ENCODE measurements at places on chromosomes 6 and 20.
A peak's percentile ranks its signal among the peaks of the same experiment; 100 is the strongest.

DNA sequence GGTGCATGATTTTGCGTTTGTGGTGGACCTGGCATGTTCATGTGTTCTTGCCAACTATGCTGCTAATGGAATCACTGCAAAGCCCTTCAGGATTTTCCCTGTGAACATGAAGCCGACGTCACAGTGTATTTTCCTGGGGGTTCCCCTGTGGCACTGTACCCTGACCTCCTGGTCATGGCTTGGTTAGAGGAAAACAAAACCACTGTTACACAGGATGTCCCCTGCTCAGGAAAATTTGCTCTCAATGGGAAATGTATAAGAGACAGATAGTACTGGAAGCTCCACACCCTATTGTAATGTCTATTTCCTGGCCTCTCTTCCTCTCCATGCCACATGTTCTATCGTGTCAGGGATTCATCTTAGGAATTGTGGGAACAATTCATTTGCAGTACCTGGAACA, 19.7 kb downstream of the TSHZ2 start:
- DNase-seq: no peak

DNA sequence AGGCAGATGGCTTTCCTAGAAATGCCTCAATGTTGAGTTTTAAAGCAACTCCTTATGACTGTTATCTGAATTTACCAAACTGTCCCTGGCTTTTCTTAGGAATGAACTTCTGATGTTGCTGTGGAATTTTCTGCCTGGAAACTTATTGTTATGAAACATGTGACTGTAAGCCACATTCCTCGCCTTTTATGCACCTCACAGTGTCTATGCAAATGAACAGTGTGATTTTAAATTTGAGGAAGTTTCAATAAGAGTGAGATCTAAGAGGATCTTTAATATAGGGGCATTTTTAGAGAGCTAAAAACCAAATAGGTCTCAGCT, 2.4 kb upstream of the CCR6 start:
- no peak for DNase-seq

DNA sequence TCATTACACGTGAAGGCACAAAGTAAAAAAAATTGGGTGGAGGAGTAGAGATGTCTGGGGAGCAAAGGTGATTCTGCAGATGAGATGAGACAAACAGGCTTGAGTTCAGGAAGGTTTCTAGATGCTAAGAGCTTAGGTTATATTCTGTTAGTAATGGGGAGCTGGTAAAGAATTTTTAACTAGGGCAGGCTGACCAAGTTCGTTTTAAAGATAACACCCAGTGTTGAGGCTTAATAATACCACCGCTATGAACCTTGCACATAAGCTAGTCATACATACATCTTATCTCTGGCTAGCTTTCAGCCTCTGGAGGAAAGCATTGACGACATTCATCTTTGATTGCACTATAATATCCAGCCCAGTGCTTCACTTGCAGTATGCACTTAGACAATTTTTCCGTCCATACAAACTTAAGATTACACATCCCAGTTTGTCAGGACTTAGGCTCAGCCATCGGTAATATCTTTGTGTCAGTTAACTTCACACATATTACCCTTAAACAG, 12.1 kb downstream of the NHSL1 start:
- DNase-seq: no peak

DNA sequence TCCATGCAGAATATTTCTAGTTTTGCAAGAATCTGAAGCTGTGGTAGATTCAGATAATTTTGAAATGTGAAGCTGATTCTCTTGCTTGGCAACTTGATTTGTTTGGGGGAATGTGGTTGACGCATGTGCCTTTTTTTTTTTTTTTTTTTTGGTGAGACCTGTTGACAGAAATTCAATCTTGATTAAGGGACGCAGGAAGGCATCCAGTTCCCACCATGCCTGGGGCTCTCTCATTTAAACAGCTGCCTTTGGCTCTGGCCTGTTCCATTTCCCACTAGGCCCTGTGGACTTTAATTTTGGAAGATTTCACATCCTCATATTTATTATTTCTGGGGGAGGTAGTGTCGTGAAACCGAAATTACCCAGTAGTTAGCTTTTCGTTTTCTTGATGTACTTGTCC, 8.6 kb downstream of the TPX2 start:
- DNase-seq: no peak

DNA sequence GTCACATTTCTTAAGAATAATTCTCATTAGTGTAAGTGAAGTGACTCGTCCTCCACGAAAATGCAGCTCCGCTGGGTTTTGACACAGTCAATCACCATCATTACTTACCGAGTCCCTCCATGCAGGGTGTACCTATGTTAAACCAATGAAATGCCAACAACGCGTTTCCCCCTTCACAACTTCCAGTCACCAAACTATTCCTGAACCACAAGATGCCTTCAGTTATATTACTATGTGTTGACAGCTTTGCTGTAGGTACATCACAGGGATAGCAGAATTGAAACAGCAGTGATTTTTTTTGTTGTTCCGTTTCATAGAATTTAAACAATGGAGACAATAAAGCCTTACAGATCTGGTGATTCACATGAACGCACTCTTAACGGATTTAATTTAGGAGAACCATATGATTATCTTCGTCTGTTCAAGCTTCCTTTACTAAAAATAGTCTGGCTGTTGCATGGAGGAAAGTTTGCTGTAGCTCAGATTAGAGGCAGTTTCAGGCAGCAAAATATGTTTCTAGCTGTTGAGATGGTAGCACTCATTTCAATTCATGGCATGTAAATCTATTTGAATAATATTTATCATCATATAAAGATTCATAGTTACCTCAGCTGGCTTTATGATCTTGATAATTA, 652.8 kb downstream of the PRKN start:
- no peak for DNase-seq

- no peak for DNase-seq
These were observed 187.7 kb downstream of the SOD2 start for GRCh38 chr6:159505140-159505922.

- peak; percentile 75 for DNase-seq
These were observed at the start of gene SENP6 for GRCh38 chr6:75601304-75602245. TSS of gene SENP6 (plus strand) at chr6:75601880. CDS start at chr6:75602525, 645 bp downstream.

DNA sequence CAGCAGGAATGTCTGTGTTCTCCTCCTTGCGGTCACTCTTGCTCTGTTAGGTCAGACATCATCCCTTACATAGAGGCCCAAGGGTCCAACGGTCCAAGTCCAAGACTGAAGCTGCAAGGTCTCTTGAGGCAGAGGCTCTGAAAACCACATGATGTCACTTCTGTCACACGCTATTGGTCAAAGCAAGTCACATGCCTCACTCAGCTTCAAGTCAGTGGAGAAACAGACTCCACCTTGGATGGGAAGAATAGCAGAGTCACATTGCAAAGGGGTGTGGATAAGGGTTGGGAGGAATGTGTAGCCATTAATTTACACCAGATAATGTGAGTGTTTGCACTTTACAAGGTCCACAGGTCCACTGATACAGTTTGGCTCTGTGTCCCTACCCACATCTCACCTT, 17.5 kb downstream of the SLC52A3 start:
- DNase-seq: no peak

DNA sequence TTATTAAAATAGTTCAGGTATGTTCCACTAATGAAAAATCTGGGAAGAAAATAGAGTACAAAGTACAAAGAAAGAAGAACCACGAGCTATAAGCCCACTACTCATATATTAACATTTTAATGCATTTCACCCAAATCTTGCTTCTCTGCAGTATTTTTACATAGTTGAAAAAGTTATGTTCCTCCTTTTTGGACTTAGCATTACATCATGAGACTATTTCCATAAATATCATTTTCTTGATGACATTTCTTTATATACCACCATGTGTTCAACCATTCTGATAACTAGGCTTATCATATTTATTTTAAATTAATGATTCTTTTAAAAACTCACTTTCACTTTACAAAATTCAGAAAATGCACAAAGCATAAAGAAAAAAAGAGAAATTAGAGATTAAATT, 3.0 kb downstream of the IPCEF1 start:
- DNase-seq: no peak

GRCh38 chr6:75275067-75275466, 9.5 kb downstream of the TMEM30A start:
- no peak for DNase-seq

DNA sequence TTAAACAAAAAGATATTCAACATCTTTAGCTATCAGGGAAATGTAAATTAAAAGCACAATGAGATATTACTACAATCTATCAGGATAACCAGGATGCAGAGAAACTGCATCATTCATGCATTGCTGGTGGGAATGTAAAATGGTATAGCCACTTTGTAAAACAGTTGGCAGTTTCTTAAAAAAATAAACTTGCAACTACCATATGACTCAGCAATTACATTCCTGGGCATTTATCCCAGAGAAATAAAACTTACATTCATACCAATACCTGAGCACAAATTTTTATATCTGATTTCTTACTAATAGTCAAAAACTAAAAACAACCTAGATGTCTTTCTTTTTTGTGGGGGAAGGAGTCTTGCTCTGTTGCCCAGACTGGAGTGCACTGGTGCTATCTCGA, 190.3 kb upstream of the TAB2 start:
- no peak for DNase-seq

- DNase-seq: no peak
These were observed 17.3 kb upstream of the SNRPB2 start for GRCh38 chr20:16712511-16712947.

DNA sequence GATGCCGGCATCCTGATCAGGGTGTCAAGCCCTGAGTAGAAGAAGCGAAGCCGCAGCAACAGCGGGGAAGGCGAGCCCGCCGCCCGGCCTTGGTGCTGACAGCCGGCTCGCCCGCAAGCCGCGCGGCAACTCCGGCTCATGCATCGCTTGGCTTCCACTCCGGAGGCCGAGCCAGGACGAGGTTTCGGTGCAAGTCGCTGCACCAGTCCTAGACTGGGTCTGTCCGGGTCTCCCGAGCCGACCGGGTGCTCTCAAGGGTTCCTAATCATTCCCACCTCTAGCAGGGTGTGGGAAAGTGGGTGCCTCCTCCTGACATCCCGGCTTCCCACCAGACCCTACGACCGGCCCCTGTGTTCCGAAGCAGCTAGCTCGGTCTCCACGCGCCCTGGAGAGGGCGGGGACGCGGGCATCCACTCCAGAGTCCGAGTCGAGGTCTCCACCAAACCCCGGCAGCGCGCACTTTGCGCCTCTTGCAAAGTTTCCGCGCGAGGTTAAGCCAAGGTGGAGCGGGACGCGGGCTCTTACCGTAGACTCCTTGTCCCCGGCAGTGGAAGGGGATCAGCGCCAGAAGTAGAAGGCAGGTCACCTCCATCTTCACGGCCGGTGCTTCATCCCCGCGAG, 1.4 kb downstream of the MDGA1 start:
- DNase-seq: no peak
